GM12864 (cell line): ENCODE measurements at places on chromosomes 7 and 10.

GRCh38 chr10:47288916-47289495 is 11.0 kb upstream of the GDF10 start:
- no peak for DNase-seq

- peak; percentile 64 for DNase-seq
Observed at GRCh38 chr7:48087349-48087748, 1.7 kb upstream of the UPP1 start.

DNA sequence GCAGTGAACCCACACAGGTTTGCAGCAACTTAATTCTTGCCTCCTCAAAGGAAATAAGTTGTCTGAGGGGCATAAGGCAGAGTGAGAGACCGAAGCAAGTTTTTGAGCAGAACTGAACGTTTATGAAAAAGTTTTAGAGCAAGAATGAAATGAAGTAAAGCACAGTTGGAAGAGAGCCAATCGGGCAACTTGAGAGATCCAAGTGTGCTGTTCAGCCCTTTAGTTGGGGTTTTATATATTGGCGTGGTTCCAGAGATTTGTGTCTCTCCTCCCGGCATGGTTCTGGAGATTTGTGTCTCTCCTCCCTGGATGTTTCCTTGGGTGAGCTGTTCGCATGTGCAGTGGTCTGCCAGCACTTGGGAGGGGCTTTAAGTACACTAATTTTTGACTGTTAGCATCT is 141.4 kb upstream of the DGKB start:
- no peak for DNase-seq

DNA sequence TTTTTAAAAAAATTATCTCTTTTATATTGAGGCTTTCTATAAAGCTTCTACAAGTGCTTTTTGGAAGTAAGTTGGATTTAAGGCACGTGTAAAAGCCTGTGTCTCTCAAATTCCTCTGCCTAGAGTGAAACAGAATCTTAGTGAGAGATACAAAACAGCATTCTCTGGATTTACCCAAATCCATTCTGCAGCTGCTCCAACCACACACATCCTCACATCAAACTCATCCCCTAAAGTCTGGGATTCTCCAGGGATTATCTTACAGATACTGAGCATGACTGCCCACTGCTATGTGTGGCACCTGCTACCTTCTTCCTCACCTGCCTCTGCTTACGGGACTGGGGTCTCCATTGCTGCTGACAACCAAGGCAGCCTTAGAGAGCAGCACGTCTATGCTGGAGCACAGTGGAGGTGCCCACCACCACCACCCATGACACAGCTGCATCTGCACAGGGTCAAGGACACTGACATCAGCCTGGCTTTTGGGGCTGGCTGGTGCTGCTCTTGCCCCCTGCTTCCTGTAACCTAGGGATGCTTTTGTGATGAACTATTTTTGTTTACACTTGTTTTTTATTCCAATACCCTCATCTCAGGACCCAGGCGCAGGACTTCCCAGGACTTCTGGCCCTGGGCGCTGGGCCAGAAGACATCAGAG is 139.2 kb upstream of the NAMPT start:
- no peak for DNase-seq

DNA sequence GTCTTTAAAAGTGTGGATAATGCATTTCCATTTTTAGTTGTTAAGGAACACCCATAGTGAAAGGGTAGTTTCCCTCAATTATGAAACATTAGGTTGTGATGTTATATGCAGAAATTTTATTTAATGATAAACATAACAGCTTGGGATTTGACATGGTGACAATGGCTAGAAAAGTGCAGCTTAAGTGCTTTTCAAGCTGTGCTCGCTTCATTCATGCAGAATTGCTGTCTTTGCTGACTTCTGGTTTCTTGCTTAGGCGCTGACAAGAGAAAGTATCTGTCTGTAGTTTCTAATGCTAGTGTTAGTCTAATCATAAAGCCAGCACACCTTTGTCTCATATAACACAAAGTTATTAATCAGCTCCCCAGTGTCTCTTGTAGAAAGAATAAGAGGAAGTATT is 170.0 kb downstream of the ARL5B start:
- DNase-seq, result no peak

DNA sequence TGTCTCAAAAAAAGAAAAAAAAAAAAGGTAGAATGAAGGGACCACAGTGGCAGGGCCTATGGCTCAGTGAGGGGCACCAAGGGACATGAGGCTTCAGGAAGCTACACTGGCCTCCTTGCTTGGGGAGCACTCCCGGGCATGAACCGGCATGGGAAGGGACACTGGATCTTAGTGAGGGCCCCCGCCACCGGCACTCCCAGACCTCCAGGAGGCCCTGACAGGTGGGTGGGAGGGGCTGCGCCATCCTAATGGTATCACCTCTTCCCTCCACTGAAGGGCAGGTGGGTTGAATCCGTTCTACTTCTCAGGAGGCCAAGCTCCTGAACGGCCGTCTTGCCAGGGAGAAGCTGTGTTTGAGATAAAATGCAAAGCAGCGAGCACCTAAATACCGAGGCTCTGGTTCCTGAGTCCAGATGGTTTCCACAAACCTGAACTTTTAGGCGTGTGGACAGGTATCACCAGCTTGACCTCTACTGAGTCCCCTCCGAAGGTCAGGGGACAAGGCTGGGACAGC is 69.8 kb downstream of the C10orf143 start:
- no peak for DNase-seq

- DNase-seq, result no peak
Observed at GRCh38 chr7:37408291-37409228, 40.1 kb downstream of the ELMO1 start.

GRCh38 chr10:43323245-43323644 is 48.2 kb upstream of the FXYD4 start:
- no peak for DNase-seq

- DNase-seq, result no peak
Observed at GRCh38 chr7:82678259-82678658, 234.7 kb upstream of the CACNA2D1 start.

DNA sequence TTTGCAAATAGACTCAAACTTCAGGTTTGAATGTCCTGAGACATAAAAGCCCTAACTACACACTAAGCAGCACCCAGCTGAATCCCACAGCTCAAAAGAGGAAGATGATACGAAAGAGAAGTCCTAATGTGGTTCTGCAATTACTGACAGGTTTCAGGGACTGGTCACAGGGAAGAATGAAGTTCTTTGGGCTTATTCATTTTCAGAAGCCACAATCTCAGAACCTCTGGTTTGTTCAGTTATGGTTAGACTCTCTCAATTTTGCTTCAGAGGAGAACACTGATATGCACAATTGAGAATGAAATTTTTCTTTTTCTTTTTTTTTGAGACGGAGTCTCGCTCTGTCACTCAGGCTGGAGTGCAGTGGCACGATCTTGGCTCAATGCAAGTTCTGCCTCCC is 94.6 kb upstream of the FAM180A start:
- peak; percentile 57 for DNase-seq

DNA sequence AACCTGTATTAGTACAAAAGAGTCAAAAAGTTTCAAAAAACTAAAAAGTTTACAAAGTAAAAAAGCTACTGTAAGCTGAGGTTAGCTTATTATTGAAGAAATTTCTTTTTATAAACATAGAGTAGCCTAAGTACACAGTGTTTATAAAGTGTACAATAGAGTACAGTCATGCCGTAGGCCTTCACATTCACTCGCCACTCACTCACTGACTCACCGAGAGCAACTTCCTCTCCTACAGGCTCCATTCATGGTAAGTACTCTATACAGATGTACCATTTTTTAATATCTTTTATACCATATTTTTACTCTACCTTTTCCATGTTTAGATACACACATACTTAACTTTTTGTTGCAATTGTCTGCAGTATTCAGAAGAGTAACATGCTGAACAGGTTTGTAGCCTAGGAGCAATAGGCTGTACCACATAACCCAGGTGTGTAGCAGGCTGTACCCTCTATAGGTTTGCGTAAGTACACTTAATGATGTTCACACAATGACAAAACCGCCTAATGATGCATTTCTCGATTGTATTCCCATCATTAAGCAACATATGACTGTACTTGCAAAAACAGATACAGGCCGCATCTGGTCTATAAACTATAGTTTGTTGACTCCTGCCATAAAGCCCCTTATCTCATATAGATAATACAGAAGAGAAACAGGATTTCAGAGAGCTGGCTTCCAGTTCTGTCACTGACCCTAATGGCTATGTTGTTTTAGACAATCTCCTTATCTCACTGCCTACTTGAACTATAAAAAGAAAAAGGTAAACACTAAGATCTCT is 438.8 kb downstream of the HTR7 start:
- no peak for DNase-seq

- DNase-seq, result no peak
Observed at GRCh38 chr7:30796105-30796869, 25.1 kb downstream of the MINDY4 start.

DNA sequence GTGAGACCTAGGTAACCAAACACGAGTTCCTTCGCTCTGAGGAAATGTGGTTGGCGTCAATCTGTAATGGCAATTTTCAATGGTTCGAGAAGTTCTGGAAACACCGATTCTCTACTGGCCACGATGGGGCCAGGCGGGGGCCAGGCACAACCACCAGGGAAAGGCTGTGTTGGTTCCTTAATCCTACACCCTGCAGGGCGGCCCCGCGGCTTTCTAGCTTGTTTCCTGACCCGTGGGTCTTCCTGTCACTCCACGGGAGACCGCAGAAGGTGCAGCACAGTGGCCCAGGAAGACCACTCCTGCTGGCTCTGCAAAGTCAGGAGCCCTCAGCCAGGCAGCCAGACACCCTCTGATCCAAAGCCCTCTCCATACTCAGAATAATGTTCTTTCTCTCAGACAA is 113.4 kb downstream of the FGFR2 start:
- DNase-seq, result no peak

DNA sequence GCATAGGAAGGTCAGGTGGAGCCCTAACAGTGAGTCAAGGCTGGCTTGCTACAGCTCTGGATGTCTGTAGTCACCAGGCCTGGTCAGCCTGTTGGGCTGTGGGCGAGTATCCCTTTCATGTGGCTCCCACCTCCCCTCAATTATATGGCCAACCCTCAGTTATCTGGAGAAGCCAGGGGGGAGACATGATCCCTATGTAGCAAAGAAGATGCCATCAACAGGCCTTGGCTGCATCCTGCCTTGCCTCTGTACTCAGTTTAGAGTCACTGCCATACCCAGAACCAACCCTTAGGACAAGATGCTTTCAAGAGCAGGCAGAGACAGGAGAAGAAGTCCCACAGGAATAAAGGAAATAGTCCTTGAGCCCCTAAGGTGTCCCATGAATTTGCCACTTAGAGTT is 763.9 kb downstream of the GRID1 start:
- DNase-seq, result no peak

DNA sequence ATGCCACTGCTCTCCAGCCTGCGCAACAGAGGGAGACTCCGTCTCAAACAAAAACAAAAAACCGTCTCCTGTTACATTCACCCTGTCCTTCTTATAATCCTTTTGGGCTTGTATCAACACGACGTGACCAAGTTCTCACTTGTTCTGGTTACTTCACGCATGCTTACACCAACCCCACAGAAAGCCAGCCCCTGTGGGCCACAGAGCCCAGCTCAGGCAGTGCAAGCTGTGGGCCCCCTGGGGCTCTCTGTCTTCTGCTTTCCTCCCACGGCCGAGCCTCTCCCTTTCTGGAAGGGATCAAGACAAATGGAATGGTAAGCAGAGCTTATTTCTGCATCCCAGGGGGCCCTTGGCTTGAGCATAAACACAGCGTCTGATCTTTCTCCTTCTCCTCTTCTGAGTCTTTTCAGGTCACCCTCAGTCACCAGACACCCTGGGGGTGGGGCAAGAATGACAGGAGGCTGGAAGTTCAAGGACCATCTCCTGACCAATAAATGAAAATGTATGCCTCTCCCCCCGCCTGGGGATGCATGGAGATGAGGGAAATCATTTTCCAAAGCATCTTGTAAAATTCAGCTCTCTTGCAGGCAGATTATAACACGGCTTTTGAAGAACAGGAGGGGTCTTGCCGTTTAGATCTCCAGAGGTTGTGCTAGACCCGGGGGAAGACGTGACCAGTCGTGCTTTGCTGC is 19.0 kb upstream of the TRIM56 start:
- DNase-seq, result no peak

- DNase-seq, result no peak
Observed at GRCh38 chr10:99304862-99305229, 24.3 kb upstream of the CNNM1 start.

DNA sequence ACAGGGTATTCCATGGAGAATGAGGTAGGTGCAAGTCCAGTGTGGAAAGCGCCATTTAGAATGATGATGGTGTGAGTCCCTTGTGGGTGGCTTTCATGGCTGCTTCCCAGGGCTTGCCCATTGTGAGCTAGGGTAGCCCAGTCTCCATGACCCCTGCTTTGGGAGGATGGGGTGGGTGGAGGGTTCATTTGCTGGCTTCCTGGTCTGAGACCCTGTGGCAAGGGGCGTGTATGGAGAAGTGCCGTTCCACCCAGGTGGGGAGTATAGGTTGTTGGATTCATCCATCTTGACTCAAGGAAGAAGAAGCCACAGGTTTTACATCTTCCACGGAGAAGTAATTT is 27.7 kb downstream of the CCM2 start:
- DNase-seq, result no peak

DNA sequence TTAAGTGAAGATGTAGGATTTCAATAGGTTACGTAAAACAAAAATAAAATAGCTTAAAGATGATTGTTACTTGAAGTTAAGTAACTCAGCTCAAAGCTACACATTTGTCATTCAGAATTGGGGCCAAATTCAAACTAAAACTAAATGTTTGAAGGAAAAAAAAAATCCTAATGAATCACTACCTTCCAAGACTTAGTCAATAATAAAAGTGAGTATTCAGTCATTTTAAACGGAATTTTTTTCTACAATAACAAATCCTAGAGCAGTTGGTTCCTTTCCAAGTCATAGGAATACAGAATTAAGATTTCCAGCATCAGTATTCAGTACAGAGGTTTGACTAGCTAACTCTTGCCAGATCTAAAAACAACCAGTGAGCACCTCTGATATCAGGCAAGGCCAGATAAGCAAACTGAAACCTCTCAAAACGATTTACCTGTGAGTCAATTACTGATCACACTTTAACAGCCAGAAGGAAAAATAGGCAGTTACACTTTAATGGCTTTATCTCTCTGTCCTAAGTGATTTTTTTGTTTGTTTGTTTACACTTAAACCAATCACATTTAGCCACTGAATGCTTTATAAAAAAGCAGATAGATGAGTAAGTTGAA is 669.8 kb upstream of the ANKRD30A start:
- DNase-seq, result no peak
